SK-N-DZ (cell line): ENCODE measurements at places on chromosomes 16 and 17.

DNA sequence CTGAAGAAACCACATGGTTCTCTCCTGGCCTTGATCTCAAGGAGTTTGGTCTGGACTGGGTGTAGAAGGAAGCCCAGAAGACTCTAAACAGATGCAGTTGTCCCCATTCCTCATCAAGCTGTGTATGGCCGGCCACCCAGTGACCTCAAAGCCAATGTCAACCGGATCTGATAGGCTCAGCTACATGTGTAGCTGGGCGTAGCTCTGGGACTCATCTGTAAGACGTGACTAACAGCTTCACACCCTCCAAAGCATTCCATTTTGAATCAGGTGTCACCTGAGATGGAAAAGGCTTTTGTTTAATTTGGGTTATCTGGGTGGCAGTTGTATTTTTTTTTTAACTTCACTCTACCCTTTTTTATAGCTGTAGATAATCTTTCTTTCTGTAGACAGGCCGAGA, 130.4 kb downstream of the ABCC12 start:
- no peak for DNase-seq

GRCh38 chr16:31063495-31063842, 10.6 kb downstream of the ZNF668 start:
- DNase-seq, result no peak

DNA sequence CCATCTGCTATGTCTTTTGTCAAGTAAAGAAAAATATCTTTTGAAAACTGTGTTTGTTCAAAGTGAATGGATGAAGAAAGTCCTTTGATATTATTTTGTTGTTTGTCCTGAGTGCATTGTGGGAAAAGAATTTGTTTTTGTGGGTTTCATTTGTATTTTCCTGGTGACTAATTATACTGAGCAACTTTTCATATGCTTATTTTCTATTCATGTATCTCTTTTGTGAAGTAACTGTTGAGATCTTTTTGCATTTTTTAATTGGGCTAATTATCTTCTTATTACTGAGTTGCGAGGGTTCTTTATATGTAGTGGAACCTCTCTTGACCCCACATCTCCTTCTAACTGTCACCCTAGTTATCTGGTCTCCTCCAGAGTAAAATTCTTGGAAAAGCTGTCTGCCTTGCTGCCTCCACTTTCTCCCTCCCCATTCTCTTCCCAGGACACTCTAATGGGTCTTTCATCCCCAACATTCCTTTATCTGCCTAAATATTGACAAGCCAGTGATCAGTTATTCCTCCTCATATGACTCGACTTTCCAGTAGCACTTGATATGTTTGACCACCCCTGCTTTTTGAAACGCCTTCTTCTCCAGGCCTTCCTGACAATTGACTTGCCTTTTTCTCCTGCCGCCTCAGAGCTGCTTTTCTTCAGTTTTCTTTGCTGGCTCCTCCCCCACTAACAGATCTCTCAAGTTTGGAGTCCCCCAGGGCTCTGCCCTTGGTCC, 117.6 kb upstream of the HAS3 start:
- no peak for DNase-seq

GRCh38 chr16:8782673-8783072, 14.8 kb downstream of the TMEM186 start:
- DNase-seq, result no peak

DNA sequence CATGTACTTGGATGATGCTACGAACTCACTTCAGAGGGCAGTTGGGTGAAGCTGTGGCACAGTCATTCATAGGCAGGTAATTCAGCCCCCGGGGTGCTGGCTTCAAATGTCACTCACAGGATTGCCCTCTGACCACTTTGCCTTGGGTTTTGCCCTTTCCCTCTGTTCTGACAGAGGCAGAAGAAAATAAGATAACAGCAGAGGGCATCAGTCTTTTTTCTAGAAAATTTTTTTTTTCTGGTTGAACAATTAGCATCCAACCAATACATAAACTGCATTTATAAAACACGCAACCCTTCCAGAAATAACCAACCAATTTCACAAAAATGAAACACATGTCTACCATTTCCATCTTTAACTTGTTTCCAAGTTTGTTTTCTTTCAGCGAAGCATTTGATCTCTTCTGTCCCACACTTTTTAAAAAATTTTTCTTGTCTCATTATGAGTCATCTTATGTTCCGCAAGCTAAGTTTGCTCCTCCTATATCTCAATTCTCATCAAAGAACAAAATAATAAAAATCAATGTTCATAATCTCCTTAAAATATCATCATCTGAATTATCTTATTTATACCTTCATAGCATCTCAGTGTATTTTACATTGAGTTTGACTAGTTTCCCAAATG, 15.6 kb downstream of the NACA2 start:
- no peak for DNase-seq

DNA sequence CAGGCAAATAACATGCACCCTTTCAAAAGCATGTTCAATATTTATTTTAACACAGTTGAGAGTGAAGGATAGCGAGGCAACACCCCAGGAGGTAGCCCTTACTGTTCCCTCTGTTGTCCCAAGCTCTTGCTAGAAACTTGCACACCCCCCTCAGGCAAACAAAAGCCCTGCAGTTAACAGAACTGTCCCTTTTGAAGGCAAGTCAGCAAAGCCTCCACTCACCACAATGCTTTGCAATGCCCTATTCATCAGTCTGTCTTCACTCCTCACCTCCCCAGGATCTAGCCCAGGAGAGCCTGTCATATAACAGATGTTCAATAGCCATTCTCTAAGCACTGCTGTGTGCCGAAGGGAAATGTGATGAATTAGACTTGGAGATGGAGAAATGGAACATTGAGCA, 3.5 kb upstream of the CNEP1R1 start:
- no peak for DNase-seq

- DNase-seq, result no peak
These were observed 800 bp downstream of the PLEKHH3 start for GRCh38 chr17:42675965-42676423.

GRCh38 chr16:86955136-86955855, 361.9 kb downstream of the C16orf95 start:
- no peak for DNase-seq

DNA sequence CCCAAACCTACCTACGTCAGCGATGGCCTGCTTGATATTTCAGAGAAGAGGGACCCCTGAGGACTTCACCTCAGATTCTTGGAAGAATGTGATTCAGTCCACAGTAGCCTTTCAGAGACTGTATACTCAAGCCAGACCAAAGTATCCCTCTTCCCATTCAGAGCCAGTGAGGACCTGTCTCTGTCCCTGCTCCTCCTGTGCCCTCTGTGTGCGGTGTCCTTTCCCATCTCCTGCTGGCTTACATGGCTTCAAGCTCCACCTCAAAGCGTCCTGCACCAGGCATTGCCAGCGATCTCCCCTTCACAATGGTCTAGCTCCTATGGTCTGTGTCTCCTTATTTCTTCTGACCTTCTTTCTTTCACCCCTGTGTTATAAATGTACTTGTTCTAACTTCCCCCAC, 39.5 kb upstream of the HLF start:
- DNase-seq, result no peak

GRCh38 chr17:39026980-39027451, 59.8 kb upstream of the FBXO47 start:
- DNase-seq, result no peak

- no peak for DNase-seq
These were observed 477.4 kb upstream of the CCL2 start for GRCh38 chr17:33777674-33778073.

DNA sequence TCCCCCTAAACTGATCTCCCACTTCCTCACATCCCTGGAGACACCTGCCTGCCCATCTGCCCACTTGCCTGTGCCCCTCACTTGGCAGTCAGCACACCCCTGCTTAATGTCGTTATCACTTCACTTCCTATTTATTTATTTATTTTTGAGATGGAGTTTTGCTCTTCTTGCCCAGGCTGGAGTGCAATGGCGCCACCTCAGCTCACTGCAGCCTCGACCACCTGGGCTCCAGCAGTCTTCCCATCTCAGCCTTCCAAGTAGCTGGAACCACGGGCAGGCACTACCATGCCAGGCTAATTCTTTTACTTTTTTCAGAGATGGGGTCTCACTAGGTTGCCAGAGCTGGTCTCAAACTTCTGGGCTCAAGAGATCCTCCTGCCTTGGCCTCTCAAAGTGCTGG, 23.5 kb upstream of the PHOSPHO1 start:
- DNase-seq, result no peak

DNA sequence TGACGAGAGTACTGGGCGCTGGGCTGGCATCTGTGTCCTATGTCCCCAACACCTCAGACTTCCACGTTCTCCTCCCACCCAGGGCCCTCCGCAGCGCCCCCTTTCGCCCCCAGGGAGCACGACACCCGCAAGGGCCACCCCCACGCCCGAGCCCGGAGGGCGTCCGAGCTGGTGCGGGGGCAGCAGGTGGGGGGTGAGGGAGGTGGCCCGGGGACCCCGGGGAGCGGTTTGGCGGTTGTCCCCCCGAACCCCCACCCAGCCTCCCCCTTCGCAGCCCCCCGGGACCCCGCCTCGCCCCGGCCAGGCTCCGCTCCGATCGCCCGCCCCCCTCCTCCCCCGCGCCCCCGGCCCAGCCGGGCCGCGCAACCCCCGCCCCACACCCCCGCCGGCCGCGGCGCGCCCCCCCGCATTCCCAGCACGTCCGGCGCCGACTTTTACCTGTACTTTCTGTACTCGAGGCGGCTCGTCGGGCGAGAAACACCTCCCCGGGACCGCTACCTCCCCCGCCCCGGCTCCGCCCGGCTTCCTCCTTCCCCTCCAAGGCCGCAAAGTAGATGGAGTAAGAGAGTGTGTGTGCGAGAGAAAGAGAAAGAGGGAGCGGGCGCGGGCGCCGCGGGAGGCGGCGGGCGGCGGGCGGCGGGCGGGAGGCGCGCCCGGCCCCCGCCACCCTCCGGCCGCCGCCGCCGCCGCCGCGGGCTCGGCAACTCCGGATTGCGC, 901 bp downstream of the CDYL2 start:
- DNase-seq, result no peak

DNA sequence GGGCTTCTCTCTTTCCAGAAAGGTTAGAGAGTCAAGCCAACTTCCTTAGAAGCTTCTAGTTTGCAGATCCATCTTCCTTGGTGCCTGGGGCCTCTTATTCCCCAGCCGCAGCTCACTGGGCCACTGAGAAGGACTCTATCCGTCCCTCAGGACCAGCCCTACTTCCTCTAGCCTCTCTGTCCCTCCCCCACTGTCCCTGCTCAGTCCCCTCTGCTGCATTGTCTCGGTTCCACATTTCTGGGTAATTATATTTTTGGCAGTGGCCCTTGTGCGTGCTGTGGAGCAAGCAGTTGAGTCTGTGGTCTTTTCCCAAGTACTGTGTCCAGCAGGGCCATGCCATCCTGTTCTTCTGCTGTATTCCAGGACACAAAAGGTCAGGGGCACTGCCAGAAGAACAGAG, 17.8 kb downstream of the IRX3 start:
- no peak for DNase-seq

DNA sequence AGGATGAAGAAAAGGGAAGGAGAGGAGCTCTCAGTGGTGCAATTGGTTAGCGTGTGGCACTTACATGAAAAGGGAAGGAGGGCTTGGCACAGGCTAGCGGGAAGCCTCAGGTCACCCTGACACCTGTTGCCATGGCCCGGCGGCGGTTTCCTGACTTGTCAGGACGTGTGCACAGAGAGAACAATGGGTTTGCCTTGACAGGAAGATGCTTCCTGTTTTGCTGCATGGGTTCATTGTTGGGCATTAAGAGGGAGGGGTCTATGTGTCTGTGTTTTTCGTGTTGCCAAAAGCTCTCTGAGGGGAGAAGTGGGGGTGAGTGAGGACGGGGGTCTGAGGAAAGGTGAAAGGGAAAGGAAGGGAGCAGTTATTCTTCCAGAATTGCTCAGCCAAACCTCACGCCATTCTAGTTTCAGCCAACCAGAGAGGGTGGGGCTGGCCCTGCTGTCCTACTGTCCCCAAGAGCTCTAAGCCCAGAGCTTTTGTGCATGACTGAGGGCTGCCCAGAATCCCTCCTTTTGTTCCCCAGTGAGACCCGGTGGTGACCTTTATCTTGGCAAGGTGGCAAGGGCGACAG, 17.1 kb upstream of the CCR7 start:
- DNase-seq, result no peak

DNA sequence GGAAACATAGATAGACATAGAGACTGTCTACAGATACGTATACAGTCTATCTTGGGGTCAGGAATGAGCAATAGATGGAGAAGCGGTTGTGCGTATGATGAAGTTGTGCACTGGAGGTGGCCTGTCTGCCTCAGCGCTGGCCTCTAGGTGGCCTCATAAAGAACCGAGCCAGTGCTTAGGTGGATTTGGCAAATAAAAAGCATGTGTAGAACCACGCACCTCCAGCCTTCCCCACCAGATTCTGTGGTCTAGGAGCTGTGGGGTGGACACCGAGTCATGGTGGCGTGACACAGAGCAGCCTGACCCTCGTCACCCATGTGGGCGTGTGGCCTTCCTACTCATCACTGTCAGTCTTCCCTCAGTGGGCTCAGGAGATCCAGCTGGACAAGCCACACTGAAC, 34.0 kb downstream of the PGS1 start:
- no peak for DNase-seq

- no peak for DNase-seq
These were observed 7.2 kb downstream of the VPS4A start for GRCh38 chr16:69318177-69318910.

DNA sequence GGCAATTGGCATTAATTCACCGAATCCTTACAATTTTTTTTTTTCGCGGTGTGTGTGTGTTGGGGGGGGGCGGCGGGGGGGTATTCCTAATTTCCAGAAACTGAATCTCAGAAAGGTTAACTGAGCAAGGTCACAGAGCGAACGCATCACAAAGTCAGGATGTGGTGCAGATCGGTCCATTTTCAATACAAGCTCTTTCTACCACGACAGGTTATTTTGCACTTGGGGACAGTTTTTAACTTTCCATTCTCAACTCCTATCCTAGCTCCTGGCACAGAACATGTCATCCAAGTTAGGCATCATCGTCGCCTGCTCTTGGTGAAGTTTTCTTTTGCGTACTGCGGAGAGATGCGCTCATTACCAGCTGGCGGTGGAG, 15.4 kb upstream of the ERN1 start:
- DNase-seq, result no peak

GRCh38 chr17:63439687-63440086, 6.4 kb downstream of the CYB561 start:
- DNase-seq, result no peak

DNA sequence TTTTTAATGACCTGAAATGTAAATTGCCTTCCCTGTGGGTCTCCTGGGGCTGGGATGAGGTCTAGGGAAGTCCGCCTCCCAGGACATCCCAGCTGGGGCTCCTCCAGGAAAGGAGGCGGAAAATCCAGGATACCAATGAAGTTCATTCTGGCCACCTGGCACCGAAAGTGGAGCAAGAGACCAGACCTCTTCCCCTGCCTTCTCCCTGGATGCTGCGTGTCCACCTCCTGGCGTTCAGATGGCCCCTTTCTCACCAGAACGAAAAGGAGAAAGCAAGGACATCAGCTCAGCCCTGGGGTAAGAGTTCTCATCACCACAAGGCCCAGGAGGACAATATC, 20.4 kb downstream of the RBFOX3 start:
- DNase-seq, result no peak

DNA sequence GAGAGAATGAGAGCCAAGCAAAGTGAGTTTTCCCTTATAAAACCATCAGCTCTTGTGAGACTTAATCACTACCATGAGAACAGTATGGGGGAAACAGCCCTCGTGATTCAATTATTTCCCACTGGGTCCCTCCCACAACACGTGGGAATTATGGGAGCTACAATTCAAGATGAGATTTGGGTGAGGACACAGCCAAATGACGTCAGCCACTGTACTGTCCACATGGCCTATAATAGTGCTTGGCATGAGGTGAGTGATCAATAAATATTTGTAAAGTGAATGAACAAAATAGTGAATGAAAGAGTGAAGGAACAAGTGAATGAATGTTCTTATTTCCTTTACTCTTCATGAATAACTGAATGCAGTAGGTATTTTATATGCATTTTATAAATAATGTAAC, 199.1 kb upstream of the GOT2 start:
- DNase-seq, result no peak
